Heart left ventricle (tissue), 16 donors: ENCODE measurements at places on chromosomes 12 and 14.

GRCh38 chr12:12648284-12648683, 36.6 kb downstream of the CREBL2 start:
- DNase-seq, result no peak

DNA sequence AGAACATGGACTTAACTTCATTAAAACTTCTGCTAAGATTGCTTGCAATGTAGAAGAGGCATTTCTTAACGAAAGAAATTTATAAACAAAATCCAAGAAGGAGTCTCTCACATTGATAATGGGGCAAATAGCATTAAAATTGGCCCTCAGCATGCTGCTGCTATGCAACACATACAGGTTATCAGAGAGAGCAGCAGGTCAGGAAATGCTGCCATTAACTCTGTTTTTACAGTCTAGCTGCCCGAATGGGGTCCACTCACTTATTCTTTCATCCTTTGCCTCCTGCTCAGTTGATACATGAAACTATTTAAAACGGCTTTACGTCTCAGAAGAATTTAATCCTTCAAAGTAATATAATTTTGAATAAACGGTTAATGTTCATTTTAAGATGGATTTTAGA, 620.4 kb downstream of the SLC16A7 start:
- no peak for DNase-seq

- DNase-seq, result no peak
Measured at GRCh38 chr14:24074625-24075484, 3.5 kb downstream of the CPNE6 start.

DNA sequence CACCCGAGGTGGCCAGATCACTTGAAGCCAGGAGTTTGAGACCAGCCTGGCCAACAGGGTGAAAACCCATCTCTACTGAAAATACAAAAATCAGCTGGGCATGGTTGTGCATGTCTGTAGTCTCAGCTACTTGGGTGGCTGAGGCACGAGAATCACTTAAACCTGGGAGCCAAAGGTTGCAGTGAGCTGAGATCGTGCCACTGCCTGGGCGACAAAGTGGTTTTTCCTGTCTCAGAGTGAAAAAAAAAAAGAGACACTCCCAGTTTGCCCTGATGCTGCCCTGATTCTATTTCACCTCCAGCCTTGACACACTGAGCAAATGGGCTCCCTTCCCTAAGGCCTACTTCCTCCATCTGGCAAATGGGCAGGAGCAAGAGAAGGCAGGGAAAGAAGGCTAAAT, 28.5 kb upstream of the PLEK2 start:
- no peak for DNase-seq

GRCh38 chr14:96091149-96091693, 52.1 kb downstream of the C14orf132 start:
- DNase-seq, result no peak
